Stimulated activated CD4-positive, alpha-beta T cell treated with anti-CD3 and anti-CD28 coated beads, Interleukin-12 subunit alpha, Interleukin-12 subunit beta, amount 100 ng/mL, for 24 hours (primary cell): ENCODE measurements at places on chromosomes 3 and 15.

- DNase-seq = no peak
These were observed 9.3 kb downstream of the EIF2B5 start for GRCh38 chr3:184144505-184144904.

- DNase-seq = no peak
These were observed 203.8 kb downstream of the SOX2 start for GRCh38 chr3:181915551-181915950.

- DNase-seq = no peak
These were observed 36.2 kb upstream of the ACTL6A start for GRCh38 chr3:179526482-179526881.

- DNase-seq = no peak
These were observed 33.9 kb upstream of the C15orf39 start for GRCh38 chr15:75167588-75168350.

- DNase-seq = no peak
These were observed 9.4 kb downstream of the TBC1D23 start for GRCh38 chr3:100270215-100270583.

GRCh38 chr3:179194931-179195330, 46.8 kb downstream of the PIK3CA start:
- no peak for DNase-seq

DNA sequence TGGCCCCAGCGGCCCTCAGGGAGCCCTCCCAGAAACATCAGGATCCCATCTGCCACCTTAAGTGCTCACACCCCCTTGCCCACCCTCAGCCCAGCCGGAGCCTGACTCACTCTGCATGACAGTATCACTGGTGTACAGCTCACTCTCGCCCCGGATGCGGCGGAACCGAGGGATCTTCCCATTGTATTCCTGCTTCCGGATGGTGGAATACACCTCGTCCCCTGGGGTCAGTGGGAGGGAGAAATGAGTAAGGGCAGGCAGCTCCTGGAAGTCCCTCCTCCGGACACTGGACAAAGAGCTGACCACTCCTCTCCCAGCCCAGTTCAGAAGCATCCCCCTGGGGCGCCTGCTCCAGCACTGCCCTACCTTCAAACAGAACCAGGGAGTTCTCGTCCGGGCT, 16.5 kb downstream of the SEMA7A start:
- DNase-seq = no peak

- peak; percentile 41 for DNase-seq
These were observed 10.0 kb downstream of the MRPS25 start for GRCh38 chr3:15055019-15055557.
